ENCODE measurements at places on chromosomes 11 and 22.

GRCh38 chr11:15074206-15075161 is 1.1 kb downstream of the CALCB start:
- peak; percentile 14 for DNase-seq

GRCh38 chr11:74069146-74070046 is 60.5 kb upstream of the UCP3 start:
- DNase-seq, result no peak

DNA sequence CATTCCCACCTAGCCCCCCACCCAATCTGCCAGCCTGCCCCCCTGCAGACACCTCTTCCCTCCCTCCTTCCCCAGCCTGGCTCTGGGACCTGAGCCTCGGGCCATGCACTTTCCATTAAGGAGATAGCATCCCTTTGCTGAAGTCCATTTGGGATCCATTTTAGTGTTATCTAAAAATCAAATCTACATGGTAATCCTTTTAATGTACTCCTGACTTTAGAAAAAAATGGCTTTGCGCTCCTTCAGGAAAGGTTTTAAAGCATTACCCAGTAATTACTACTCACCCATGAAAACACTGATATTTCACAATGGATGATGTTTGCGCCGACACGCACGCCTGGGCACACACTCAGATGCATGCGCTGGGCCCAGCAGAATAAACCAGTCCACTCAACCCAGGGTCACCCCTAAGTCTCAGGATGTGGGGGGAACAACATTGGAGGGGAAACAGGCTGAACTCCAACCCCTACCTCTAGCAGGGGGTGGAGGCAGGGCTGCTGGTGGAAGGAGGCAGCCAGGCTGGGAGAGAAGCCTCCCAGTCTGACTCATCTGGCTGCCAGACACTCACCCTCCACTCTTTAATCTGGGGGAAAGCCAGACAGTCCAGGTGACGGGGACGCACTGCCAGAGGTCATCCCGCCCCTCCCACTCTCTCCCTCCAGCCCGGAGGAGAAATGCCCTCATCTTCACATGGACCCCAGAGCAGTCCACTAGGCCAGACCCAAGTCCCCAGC is 29.8 kb downstream of the LMO1 start:
- no peak for DNase-seq

- peak; percentile 97 for DNase-seq
These were observed 14.5 kb downstream of the LRP4 start for GRCh38 chr11:46903846-46904245.

- no peak for DNase-seq
These were observed 14.6 kb downstream of the SLC43A1 start for GRCh38 chr11:57500926-57501325.

DNA sequence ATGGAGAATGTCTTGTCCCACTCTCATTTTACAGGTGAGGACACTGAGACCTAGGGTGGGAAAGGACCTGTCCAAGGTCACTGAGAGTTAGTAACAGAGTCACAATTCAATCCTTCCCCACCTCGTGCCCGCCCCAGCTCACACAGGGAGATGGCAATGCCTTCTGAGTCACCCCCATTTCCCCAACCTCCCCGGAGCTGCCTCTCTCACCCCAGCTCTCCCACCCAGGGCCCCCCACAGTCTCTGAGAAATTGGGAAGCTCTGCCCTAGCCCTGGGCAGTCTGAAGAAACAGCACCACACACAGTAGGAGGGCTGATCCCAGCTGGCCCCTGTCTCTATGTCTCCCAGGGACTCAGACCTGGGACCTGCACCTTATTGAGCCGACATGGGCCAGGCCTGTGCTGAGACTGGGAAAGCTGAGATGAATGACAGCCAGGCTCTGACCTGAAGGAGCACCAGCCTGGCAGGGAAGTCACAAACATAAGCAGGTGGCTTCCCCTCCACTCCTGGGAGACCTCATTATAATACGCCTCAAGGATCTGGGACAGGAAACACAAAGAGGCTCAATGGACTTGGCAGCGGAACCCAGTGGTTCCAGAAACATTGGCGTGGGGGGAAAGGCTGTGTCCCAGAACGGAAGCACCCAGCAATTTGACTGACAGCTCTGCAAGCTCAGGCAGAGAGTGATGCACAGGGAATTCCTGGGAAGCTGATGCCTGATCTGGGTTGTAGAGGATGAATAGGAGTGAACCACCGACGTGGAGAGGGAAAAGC is 51.0 kb downstream of the CD6 start:
- DNase-seq, result no peak

DNA sequence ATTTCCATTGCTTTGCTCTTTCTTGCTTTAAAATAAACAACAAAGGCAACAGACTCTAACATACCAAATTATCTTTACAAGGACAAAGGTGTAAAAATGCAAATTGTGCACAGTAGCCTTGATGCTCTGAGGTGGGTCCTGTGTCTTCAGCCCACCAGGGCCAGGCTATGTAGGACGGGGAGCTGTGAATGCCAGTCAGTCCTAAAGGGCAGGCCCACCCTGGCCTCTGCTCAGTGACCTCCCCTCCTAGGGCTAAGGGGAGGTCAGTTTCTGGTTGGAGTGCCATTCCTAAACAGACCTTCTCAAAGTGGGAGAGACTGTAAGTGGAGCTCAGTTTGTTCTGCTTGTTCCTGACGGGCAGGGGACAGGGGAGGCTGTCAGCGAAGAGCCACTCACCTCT is 78.0 kb upstream of the SUSD2 start:
- no peak for DNase-seq

DNA sequence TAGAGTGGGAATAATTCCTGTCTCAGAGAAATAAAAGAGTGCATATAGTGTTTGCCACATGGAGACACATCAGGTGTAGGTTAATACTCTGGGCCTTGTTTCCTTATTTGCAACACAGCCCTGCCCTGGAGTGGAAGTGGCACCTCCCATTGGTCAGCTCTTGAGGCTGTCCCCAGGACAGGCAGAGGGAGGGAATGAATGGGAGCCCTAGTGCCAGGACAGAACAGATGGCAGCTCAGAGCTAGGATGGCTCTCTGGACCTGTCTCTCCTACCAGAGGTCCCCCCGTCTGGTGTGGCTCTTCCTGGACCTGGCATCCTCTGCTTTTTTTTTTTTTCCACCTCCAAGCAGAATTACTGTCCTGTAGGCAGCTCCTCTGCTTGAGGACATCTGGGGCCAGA is 35.6 kb downstream of the LIMK2 start:
- no peak for DNase-seq

DNA sequence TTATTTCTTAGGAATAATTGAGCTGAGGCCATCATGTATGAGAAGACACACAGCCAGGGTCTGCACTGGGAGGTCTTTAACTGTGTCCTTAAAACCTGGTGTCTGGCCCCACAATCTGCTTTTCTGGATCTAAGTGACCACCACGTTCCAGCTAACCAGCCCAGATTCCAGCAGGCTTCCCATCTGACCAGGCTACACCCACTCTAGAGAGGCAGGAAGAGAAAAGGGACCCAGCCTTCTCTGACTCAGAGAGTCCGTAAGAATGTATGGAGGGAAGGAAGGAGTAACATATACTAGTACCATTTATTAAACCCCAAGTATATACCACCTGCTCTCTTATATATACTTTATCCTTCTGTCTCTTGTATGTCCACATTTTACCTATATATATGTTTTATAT is 80.1 kb downstream of the LDLRAD3 start:
- no peak for DNase-seq

- no peak for DNase-seq
These were observed 19.3 kb upstream of the CBX7 start for GRCh38 chr22:39171623-39172264.

- no peak for DNase-seq
These were observed 26.0 kb downstream of the FDX1 start for GRCh38 chr11:110455718-110456117.

- no peak for DNase-seq
These were observed 7.8 kb upstream of the MFNG start for GRCh38 chr22:37493979-37494378.

GRCh38 chr11:64223001-64223651 is 2.9 kb downstream of the TRPT1 start:
- DNase-seq, result no peak

DNA sequence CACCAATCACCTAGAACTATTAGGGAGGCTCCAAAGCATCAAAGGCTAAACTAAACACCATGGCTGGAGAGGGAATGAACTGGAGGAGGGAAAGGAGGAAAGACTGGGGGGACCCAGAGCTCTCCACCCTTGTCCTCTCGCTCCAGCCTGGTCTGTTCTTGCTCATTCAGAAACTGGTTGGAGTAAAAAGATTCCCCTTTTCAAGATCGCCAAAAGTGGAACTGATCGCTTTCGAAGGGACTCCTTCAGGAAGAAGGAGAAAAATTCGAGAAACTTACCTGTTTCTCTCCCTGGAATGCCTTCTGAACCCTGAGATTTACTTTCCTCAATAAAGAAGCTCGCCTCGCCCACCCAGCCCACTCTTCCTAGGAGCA is 46.9 kb downstream of the OR4D9 start:
- DNase-seq, result no peak

DNA sequence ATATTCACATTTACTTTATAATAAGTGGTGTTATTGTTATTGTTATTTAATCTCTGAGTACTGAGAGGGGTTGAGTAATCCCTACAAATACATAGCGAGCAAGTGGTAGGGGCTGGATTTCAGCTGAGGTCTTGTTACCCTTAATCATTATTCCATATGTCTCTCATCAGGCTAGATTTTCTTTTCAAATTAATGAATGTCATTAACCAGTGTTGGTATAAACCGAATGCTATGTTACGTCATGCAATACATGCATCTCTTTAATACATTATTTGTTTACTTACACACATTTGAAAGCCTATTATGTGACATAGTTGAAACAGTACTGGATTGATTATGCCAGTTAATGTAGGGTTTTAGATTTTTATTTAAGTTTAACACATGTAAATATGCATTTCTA is 18.9 kb downstream of the PDGFD start:
- no peak for DNase-seq

GRCh38 chr11:14644226-14645014 is 816 bp downstream of the PDE3B start:
- DNase-seq, result no peak

GRCh38 chr11:14764579-14765527 is 121.2 kb downstream of the PDE3B start:
- no peak for DNase-seq

DNA sequence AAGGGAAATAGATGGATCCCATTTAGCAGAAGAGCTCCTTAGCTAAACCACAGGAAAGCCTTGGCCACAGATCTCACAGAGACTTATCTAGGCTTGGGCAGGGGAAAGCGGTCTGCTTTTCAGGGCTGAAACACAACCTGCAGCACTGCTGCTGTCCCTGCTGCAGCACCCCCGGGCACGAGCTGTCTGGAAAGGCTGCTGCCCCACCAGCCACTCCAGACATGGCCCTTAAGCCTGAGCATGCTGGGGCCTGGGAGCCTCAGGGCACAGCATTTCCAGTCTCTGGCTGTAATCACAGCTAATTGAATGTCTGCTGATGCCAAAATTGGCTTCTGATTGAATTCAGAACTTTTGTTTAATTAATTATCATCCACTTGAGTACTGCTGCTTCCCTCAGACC is 115.0 kb downstream of the TMPRSS5 start:
- DNase-seq, result no peak

GRCh38 chr11:59223611-59224010 is 10.9 kb upstream of the MPEG1 start:
- no peak for DNase-seq

- DNase-seq, result no peak
These were observed 48.5 kb upstream of the TIMP3 start for GRCh38 chr22:32752816-32753520.

DNA sequence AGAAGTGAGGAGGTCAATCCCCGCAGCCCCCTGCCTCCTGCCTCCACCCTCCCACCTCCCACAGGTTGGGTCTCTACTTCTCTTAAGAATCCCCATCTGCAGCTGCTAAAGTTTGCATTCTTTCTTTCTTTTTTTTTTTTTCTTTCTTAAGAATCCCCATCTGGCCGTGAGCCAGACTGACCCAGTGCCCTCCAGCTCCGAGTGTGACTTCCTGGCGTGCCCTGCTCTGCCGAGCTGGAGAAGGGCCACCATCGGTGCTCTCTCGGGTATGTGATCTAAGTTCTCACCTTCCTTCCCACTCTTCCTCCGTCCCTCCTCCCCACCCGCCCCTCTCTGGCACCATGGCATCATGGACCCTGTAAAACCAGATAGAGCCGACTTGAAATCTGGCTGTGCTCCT is 66.7 kb upstream of the LMO1 start:
- no peak for DNase-seq
